DMS153 (cell line): ENCODE measurements at places on chromosomes 11 and 22.

GRCh38 chr11:28636033-28636432, 527.8 kb downstream of the METTL15 start:
- no peak for DNase-seq

GRCh38 chr11:76249195-76249741, 43.0 kb upstream of the WNT11 start:
- DNase-seq, result no peak

- DNase-seq, result no peak
These were observed 4.4 kb upstream of the KCNJ11 start for GRCh38 chr11:17392872-17393271.

DNA sequence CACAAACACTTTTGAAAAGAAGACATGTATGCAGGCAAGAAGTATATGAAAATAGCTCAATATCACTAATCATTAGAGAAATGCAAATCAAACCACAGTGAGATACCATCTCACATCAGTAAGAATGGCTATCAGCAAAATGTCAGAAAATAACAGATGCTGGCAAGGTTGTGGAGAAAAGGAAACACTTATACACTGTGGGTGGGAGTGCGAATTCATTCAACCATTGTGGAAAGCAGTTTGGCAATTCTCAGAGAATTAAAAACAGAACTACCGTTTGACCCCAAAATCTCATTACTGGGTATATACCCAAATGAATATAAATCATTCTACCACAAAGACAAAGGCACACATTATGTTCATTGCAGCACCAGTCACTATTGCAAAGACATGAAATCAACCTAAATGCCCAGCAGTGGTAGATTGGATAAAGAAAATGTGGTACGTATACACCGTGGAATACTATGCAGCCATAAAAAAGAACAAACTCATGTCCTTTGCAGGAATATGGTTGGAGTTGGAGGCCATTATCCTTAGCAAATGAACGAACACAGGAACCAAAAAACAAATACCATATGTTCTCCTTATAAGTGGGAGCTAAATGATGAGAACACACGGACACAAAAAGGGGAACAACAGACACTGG, 18.5 kb downstream of the MMP13 start:
- DNase-seq, result no peak

DNA sequence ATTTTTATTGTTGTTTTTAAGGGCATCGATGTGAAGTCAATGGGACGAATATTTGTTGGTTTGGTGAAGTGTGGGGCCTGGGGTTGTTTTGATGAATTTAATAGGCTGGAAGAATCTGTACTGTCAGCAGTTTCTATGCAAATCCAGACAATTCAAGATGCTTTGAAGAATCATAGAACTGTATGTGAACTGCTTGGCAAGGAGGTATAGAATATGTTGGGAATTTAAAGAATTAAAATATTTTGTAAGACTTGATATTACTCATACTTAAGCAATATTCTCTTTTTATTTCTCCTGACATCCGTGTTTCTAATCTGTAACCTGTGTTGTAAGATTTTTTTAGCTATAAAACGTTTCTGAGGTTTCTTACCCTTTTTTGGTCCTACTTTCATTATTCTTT, 61.6 kb downstream of the DYNC2H1 start:
- no peak for DNase-seq

- DNase-seq, result no peak
These were observed 76.6 kb upstream of the RASSF10 start for GRCh38 chr11:12932485-12932884.

- DNase-seq, result no peak
These were observed 52.7 kb downstream of the PHF21B start for GRCh38 chr22:44956840-44957767.

- DNase-seq, result no peak
These were observed 3.1 kb upstream of the PYGM start for GRCh38 chr11:64762674-64763525.

GRCh38 chr11:35139722-35140282, 831 bp downstream of the CD44 start:
- DNase-seq, result no peak

- DNase-seq, result no peak
These were observed 5.7 kb downstream of the SMTN start for GRCh38 chr22:31086703-31087330.

DNA sequence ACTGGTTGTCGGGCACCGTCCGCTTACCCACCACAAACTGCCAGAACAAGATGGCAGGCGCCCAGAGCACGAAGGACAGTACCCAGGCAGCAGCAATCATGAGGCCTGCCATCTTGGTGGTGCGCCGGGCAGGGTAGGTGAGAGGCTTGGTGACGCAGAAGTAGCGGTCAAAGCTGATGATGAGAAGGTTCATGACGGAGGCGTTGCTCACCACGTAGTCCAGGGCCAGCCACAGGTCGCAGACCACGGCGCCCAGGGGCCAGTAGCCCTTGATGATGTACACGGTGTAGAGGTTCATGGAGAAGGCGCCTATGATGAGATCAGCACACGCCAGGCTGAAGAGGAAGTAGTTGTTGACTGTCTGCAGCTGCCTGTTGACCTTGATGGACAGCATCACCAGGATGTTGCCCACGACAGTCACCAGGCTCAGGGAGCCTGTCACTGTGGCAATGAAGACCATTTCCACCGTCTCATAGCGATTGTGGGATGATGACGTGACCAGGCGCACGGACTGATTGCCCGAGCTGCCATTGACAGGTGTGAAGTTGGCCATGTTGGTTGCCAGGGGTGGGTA, 4.6 kb downstream of the MDK start:
- DNase-seq, result no peak

- DNase-seq, result no peak
These were observed 220.6 kb upstream of the ISX start for GRCh38 chr22:34845391-34845790.

- DNase-seq, result no peak
These were observed at the start of gene GRK2 for GRCh38 chr11:67266449-67267187. Gene GRK2 (plus strand): TSS chr11:67266473. CDS start chr11:67266700, 227 bp downstream.

DNA sequence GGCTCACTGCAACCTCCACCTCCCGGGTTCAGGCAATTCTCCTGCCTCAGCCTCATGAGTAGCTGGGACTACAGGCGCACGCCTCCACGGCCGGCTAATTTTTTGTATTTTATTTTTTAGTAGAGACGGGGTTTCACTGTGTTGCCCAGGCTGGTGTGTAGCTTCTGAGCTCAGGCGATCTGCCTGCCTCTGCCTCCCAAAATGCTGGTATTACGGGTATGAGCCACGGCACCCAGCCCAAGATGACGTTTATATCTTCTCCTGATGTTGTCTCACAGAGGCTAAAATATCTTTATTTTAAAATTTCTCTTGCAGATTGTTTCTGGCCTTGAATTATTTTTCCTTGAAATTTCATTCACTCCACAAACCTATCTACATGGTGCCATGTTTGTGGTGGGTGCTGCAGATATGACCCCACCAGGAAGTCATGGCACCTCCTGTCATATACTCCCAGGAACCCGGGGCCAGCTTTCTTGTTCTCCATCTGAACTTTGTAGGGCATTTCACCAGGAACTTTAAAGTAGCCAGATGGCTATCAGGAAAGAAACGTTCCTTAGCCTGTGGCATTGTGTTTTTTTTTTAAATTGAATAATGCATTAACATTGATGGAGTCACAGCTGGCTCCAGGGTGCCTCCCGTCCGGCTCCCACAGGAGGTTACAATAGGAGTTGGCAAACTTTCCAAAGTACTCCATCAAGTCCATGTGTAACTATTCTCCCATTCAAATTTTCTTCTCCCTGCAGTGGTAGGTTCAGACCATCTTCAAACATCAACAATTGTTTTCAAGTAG, 42.0 kb upstream of the LIPT2 start:
- no peak for DNase-seq

GRCh38 chr11:123051634-123052033, 10.3 kb downstream of the HSPA8 start:
- DNase-seq, result no peak

DNA sequence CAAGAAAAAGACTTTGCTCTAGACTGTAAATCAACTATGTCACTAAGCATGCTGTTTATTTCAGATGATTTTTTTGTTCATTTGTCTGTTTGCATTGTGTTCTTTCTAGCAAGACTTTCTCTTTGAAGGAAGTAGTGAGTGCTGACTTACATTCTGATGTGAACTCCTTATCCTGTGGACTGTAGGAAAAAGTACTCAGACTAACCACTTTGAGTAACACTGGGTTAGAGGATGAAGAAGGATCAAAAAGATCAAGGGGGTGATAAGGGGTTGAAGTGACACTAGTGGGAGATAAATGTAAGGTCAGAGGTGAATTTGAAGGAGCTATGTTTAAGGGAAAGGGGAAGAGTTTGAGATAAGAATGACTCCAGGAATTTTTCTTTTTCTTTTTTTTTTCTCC, 369.4 kb downstream of the NELL1 start:
- no peak for DNase-seq

GRCh38 chr11:73570415-73571114, 27.3 kb downstream of the FAM168A start:
- no peak for DNase-seq

GRCh38 chr22:49754696-49755630, 72.7 kb downstream of the BRD1 start:
- DNase-seq, result peak; percentile 16

GRCh38 chr11:106186630-106187029, 109.2 kb downstream of the AASDHPPT start:
- no peak for DNase-seq

GRCh38 chr11:119488256-119488995, 65.5 kb upstream of the THY1 start:
- no peak for DNase-seq

- no peak for DNase-seq
These were observed 333.1 kb downstream of the TBC1D22A start for GRCh38 chr22:47095395-47096122.

DNA sequence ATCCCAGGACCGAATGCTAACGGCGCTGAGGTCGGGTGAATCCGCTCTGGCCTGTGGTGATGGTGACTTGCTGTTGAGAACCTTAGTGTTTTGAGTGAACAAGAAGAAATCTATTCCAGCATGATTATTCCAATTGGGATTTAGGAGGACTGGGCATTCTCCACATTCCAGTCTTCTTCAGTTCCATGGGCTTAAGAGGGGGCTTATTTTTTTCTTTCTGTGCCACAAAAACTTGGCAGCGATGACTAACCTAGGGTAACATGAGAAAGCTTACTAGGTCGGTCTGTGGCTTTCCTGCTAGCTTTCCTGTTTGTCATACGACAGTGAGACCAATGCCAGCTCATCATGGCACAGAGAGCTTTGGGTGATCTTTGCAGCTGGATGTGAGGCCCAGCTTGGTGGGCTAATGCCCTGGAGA, 62.9 kb upstream of the ATXN10 start:
- DNase-seq, result no peak

GRCh38 chr11:3225826-3226750, 6.1 kb downstream of the MRGPRE start:
- DNase-seq, result no peak
